OCI-M1 (cell line): ENCODE measurements at places on chromosomes 13 and 19.

GRCh38 chr13:29703421-29703820, 107.9 kb upstream of the SLC7A1 start:
- DNase-seq, result no peak

- no peak for DNase-seq
These were observed 8.6 kb downstream of the OR7C2 start for GRCh38 chr19:14949876-14950275.

DNA sequence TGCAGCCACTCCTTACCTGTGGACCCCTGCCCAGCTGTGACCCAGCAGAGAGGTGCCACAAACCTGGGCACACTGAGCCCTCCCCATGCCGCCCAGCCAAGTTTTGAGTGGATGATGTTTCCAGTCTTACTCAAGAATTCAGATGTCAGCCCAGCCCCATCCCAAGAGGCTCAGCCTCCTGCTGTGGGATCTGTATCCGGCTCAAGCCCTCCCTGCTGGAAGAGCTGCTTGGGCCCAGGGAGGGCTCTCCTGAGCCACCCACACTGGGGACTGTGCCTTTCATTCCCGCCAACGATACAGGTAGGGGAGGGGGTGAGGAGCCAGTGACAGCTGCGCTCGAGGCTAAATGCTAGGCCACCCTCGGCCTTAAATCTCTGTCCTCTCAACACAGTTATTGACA, 5.9 kb upstream of the SLC7A9 start:
- no peak for DNase-seq

GRCh38 chr13:99151516-99151915, 49.1 kb upstream of the UBAC2 start:
- peak; percentile 64 for DNase-seq

DNA sequence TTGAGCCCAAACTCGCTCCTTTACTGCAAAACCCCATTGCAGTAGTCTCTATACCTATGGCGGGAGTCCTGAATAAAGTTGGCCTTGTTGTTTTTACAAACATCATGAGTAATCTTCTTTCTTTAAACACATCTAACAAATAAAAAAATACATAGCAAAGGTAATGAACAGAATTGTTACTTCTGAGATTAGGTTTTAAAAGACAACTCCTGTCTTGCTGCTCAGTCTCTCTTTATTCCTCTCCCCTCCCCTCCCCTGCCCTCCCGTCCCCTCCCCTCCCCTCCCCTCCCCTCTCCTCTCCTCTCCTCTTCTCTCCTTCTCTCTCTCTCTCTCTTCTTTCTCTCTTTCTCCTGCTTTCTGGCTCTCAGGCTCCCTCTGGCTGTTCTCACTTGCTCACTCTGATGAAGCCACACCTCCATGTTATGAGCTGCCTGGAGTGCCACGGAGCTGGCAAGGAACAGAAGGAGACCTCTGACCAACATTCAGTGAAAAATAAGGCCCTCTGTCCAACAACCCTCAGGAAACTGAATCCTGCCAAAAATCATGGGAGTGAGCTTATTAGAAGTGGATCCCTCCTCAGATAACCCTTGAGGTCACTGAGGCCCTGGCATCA, 300.7 kb upstream of the MIR17HG start:
- DNase-seq, result no peak

- DNase-seq, result peak; percentile 52
These were observed 2.5 kb upstream of the PLEKHF1 start for GRCh38 chr19:29662604-29663404.

GRCh38 chr19:17686592-17687024, 1.5 kb downstream of the UNC13A start:
- DNase-seq, result no peak

DNA sequence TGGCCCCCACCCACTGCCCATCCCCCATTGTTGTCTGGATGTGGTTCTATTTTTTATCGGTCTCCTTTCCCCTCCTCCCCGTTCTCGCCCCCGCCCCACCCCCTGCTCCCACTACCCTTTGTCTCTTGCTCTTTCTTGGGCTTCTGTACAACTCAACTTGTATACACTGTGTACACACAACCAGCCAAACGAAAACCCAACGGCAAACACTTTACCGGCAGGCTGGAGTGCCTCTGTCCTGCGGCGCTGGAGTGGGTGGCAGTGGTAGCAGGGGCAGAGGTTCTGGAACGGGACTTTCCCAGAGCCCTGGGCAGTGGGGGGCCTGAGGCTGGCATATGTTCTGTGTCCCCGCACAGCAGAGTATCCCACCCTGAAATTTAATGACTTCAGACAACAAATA, 13.7 kb downstream of the RRAS start:
- DNase-seq, result no peak
